ENCODE measurements at places on chromosomes 5 and 9.

DNA sequence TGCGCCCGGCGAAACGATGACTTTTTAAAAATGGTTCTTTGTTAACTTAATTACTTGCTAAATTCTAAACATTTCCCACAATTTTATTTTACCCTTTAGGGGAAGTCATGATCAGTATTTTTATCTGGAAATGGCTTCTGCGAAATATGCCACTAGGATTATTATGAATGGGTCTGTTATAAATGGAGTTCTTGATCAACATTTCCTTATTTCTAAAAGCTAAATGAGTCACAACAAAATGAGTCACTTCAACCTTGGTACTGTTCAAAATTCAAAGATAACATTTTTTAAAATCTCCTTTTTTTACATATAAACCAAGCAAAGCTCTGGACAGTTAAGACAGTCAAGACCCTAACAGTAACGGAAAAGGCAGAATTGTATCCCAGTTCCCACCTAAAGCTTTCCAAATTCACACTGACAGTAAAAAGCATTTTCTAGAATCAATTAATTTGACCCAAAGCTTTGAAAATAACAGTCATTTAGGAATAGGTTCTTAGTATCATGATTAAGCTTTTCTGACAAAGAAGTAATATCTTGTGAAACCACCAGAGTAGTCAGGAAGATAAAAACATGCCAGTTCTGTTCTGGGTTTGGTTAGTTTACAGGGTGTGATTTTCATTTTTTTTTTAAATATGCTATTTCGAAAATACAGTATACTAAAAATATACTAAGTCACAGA lies 81.7 kb downstream of the LHFPL2 start:
- DNase-seq = no peak

- no peak for DNase-seq
Measured at GRCh38 chr5:62627901-62628300, 49.3 kb downstream of the LRRC70 start.

- no peak for DNase-seq
Measured at GRCh38 chr5:135423846-135424168, 23.3 kb downstream of the DCANP1 start.

- DNase-seq = no peak
Measured at GRCh38 chr5:120096413-120096812, 367.7 kb upstream of the PRR16 start.

- peak; percentile 82 for DNase-seq
Measured at GRCh38 chr9:131697097-131697496, 42.8 kb downstream of the RAPGEF1 start.

- peak; percentile 21 for DNase-seq
Measured at GRCh38 chr9:120477534-120478001, 102.4 kb downstream of the CDK5RAP2 start.

DNA sequence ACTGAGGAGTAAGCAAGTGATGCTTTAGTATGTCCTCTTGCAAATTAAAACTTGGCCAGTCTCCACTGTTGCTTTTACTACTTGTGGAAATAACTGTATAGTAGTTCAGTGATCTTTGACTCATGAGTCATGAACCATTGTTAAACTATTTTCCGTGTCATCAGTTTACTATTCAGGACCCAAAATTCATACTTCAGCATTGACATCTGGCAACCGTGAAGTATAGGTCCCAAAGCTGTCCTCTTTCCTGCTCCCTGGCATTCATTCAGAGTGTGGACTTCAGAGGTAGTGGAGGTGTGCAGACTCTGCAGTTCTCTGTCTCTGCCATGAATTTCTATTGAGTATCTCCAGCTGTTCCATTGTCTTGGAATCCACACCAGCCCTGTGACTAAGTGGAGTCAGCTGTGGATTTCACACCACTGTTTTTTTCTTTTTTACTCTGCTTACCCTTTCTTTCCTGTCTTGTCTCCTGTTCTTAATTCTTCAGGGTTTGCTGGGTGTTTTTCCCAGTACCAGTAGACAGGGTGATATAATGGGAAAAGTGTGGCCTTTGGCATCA lies 7.5 kb downstream of the TDRD7 start:
- DNase-seq = no peak

DNA sequence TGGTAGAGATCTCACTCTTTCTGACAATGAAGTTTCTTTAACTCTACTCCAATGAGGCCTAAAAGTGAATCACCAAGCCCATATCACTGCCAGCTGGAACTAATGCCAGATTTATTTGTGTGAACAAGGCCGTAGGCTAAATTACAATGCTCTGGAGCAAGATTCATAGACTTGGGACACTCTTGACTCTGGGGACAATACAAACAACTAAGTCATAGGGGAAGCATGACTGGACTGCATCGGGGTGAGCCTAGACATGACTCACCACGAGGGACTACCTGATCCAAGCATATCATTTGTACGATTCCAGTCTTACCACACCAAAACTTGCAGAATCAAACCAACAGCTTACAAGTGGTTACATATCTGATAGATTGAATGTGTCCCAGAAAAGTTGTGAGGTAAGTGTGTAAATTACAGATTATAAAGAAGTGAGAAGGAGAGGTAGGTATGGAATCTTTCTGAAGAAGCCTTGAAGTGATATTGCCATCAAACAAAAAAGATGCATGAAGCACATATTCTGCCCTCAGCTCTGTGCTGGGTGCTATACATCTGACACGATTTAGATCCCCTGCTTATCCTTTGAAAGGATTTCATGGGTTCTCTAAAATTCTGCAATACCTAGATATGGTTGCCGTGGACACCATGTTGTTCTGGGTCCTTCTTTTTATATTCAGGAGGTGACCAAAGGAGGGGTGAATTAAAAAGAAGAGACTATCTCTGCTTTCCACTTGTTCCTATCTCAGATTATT lies 199.3 kb upstream of the PDE4D start:
- no peak for DNase-seq

DNA sequence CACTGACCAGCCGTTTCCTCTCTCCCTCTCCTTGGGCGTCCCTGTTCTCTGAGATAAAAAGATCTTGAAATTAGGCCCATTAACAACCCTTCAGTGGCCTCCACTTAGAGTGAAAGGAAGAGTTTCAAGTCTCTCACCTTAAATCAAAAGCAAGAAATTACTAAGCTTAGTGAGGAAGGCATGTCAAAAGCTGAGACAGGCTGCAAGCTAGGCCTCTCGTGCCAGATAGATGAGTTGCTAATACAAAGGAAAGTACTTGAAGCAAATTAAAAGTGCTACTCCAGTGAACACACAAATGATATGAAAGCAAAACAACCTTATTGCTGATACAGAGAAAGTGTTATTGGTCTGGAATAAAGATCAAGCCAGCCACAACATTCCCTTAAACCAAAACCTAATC lies 331.3 kb upstream of the SEMA6A start:
- DNase-seq = no peak
